ENCODE measurements at places on chromosomes 2 and 18. TPM values are rescaled to one million over a fixed set of nuclear protein-coding genes. Genes with fewer than 3 reads are reported as not detected.

Gene SOX11
- not detected for total RNA-seq

Gene SLC23A3
- 1.6 TPM for total RNA-seq

Gene SLC66A2
- 37.4 TPM for total RNA-seq

Gene OTOF
- 0.29 TPM for total RNA-seq

Gene BCL11A
- 31.4 TPM for total RNA-seq

Data from ureter (tissue), 1 donor.